GM12864 (cell line): ENCODE measurements at places on chromosomes 1 and 21.

DNA sequence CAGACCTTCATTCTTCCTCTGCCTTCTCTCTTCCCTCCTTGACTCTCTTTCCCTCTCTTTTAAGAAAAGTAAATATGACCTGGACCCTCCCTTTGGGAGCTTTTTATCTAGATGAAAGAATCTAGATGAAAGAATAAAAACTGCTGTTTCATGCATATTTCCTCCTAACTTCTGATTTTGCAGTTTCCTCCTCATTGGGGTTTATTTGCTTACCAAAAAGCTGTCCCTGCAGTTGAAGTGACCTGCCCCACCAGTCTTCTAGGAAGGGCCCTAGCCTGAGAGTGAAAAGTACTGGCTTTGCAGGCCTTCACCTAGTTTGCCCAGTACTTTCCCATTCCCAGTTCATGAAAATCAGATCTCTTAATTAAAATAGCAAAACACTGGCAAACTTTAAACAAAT lies 28.3 kb upstream of the CACYBP start:
- DNase-seq = no peak

DNA sequence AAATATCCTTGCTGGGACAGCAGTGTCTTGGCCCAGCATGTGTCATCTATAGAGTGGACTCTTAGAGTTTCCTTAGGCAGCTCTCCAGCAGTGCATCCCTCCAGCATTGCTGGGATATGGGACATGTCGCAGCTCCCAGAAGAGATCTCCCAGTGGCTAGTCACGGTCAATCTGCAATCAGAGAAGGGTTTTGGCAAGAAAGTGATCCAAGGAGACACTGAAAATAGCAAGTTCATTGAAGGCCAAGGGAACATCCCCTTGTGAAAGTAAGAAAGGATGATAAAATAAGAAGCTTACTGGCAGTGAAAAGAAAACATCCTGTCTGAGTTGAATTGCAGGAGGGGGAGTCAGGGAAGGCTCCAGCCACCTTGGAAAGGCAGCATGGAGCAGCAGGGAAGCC lies 19.3 kb upstream of the NPL start:
- DNase-seq = no peak

- no peak for DNase-seq
Observed at GRCh38 chr1:198481661-198482060, 58.8 kb downstream of the ATP6V1G3 start.

- DNase-seq = no peak
Observed at GRCh38 chr1:26336477-26337205, 17.3 kb downstream of the CRYBG2 start.

DNA sequence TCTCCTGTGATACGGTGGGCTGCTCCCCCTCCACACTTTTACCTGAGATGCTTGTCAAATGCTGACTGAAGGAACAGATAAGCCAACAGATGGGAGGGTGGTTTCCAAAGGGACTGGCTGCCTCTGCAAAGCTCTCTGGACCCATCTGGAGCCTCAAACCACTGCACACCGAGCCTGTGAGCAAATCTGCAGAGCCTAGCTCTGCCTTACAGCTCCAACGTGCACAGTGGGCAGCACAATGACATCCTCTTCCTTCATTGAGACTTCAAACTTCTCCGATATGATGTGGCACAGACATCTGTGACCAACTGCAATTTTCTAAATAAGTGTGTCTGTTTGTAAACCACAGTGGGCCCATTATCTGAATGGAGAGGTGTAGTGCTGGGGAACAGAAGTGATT lies 26.2 kb upstream of the KNCN start:
- DNase-seq = no peak

DNA sequence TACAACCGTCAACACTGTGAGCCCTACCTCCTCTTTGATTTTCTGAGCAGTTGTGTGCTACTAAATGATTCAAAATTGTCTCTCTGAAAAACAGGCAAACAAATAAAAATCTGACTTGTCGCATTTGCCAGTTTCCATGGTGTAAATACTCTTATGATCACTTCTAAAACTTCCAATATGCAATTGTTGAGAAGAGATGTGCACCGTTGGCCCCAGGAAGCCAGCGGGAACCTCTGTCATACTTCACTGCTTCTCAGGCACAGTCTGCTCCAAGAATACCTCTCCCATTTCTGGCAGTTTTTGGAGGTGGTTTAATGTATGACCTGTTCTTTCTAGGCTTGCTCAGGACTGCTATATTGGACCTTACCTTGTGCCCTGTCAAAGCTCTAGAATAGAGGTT lies 196.0 kb upstream of the NCAM2 start:
- DNase-seq = no peak

- DNase-seq = no peak
Observed at GRCh38 chr1:75275631-75276030, 141.4 kb downstream of the LHX8 start.

DNA sequence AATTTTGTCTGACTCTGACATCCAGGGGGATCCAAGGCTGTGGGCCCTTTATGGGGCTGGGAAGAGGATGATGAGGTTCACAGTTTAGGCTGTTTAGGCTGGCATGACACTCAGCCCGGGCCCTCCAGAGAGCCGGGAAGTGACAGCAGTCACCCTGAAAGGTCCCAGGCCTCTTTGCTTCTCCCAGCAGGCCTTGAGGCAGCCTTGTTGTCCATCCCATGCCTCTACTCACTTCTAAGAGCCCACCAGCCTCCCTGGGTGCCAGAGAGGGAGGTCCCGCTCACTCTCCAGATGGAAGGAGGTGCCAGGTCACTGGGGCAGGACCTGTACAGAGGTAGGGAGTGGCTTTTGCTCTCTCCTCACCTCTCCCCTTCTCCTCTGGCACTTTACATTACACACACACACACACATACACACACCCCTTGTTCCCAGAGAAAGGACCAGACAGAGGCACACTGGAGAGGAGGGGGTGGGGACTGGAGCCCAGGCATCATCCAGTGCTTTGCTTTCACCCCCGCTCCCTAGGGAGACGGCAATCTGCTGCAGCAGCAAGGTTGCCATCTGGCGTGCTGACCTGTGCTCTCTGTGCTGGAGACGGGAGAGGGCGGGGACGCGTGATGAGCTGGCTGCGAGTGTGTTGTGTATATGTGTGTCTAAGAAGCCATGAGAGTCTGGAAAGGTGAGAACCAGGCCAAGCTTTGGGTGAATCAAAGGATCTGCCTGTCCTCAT lies 4.6 kb downstream of the KLHDC8A start:
- no peak for DNase-seq

GRCh38 chr1:79817031-79817560 lies 810.6 kb upstream of the ADGRL4 start:
- no peak for DNase-seq

- DNase-seq = no peak
Observed at GRCh38 chr1:52602856-52603600, 857 bp downstream of the GPX7 start.

DNA sequence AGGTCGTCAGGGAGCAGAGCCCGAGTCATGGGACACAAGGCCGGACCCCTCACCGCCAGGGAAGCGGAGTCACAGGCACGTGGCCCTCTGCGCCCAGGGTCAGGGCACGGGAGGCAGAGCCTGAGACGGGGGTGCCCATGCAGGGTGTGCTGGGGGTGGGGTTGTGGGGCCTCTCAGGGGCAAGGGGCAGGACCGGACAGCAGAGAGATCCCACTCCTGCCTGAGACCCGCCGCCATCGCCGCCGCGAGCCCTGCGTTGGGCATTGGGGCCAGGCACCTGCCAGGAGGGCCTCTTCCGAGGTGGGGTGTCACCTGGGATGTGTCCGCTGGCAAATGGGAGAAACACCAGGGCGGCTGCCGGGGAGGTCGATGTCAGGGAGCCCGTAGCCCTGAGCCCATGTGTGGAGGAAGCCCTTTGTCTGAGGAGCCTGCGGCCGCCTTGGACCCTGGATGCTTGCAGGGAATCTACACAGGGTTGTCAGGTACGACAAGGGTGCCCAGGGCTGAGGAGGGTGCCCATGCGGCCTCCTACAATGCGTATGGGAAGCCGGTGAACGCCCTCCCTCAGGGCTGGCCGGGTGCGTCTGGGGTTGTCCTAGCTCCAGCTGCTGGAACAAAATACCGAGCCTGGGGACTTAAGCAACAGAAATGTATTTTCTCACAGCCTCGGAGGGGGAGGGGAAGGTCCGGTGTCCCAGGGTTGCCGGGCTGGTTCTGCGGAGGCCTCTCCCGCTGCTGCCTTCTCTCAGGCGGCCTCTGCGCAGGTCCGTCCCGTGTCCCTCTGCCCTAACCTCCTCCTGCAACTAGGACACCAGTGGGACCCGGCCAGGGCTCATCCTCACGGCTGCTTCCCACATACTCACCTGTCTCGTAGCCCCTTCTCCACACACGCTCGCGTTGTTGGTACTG lies 16.4 kb upstream of the C1orf159 start:
- DNase-seq = no peak

DNA sequence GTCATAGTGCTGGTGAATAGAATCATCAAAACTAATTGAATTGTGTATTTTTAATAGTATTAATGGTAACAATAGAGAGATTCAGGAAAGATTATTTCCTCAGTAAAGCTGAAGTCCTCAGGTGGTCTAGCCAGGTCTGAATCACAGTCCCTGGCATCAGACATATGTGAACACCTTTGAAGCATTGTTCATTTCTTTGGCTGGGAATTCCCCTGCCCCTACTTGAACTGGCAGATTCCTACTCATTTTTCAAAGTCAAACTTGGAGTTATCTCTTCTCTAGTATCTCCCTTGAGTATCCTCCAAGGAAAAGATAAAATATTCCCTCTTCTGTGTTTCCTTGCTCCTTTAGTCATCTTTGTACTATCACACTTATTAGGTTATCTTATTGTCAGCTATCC lies 759.8 kb downstream of the ADGRL2 start:
- DNase-seq = no peak

DNA sequence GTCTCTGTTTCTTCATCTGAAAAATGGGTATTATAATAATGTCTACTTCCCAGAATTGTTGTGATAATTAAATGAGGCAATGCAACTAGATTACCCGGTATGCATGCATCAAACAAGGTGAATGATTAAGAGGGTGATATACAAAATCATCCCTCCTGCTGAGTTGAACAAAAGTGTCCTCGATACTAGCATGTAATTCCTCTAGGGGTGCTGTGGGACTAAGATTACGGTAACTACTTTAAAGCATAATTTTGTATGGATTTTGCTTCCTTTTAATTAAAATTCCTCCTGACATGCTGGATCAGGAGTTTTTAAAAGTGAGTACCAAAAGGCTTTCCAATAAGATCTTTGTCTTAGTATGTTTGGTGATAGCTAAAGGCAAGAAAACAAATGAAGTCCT lies 98.7 kb upstream of the PRMT6 start:
- no peak for DNase-seq

GRCh38 chr1:18144916-18145647 lies 37.5 kb downstream of the IGSF21 start:
- DNase-seq = no peak

DNA sequence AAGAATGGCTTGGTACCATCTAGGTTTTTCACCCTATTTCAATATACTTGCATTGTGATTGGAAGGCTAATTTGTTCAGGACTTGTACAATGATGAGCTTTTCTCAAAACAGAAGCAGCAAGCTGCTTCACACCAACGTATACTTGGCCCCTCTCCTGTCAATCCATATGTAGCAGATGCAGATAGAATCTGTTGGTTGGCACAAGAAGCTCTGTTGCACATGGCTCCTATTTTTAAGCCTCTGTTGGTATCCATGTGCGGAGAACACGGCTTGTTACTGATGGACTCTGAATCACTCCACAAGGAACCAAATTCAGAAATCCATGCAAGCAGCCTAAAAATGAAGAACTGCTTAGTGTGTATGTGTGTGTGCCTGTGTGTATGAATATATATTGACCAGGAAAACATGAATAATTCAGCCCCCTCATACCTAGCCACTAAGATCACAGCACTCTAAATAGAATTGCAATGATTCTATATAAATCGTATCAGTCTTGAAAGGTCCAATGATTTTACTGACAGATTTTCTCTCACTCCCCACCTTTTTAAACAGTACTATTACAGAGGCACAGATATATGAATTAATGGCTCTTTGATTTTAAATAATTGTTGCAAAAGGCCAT lies 258.4 kb upstream of the DPYD start:
- no peak for DNase-seq

DNA sequence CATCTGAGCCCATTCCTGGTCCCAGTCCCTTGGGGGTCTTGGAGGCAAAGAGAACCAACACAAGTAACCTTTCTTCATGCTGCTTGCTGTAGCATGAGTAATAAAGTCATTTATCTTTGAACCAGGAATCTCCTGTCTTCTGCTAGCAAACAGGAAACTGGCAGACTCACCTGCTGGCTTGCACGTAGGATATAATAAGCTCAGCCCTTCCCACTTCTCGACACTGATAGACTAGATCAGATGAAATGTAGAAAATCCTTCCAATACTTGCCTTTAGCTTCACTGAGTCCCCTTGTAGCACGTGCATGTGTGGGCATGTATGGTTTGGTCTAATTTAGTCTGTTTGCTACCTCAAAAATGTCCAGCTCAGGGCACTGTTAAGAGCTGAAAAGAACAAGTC lies 6.5 kb upstream of the TFF2 start:
- no peak for DNase-seq

DNA sequence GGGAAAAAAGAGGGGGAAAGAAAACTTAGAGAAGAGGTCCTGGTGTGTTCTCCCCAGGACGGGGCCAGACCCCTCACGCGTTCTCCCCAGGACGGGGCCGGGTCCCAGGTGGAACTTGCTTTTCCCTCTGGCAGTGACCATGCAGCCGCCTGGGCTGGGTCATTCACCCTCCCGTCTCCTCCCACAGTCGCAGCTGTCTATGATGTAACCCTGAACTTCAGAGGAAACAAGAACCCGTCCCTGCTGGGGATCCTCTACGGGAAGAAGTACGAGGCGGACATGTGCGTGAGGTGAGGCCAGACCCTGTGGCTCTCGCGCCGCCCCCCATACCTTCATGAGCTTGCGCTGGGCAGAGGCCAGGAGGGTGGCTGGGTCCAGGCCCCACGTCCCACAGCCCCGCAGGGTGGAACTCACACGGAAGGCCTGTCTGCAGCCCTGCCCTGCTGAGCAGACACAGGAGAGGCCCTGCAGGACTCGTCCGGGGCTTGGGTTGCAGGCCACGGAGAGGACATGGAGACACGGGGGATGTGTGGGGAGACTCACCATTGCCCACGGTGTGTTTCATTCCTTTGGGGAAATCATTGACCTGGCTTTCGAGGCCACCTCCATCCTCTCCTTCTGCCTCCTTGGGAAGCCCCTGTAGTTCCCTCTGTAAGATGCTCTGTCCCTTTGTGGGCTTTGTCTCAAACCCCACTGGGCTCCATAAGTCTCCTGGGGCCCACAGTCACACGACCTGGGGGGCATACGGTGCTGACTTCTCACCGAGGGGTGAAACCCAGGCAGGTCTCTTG lies 40.7 kb upstream of the TRAPPC10 start:
- no peak for DNase-seq

DNA sequence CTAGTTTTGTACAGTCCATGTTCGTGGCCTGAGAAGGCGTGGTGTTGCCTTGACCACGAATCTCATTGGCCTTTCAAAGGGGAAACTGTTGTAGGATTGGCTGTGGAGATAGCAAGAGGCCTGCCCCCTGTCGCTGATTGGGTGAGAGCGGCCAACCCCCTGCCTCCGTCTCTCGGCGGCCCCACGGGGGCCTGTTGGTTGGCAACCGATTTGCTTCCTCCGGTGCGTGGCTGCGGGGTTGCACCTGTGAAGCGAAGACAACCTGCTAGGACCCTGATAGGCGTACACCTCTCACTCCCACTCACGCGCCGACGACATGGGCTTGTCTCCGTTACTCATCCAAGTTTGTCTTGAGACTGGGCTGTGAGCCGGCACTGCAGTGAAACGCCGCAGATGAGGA lies at the start of gene UBE2U:
Gene UBE2U, plus strand, starts transcription at position 204 of the 400 bp plus-strand sequence. CDS start 428 bp downstream, outside the sequence.
- no peak for DNase-seq
